ENCODE measurements at places on chromosomes 11 and 22.
A peak's percentile ranks its signal among the peaks of the same experiment; 100 is the strongest.

GRCh38 chr11:32890843-32891656, 1.6 kb upstream of the QSER1 start:
- DNase-seq, result no peak

DNA sequence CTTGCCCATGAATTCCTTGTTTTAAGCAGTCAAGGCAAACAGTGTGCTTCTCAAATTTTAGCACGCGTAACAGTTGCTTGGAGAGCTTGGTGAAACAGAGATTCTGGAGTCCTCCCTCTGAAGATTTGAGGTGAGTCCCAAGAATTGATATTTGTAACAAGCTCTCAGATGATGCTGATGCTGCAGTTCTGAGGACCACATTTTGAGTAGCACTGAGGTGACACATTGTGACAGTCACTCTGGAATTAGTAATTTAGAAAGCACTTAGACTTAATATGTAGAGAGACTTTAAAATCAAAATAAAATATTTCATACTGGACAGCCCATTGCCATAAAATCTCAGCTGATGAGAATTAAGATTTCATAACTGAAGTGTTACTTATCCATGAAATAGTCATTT, 38.5 kb downstream of the DNAJC24 start:
- no peak for DNase-seq

GRCh38 chr11:7840578-7840977, 43.8 kb upstream of the OR5P2 start:
- no peak for DNase-seq

- peak; percentile 34 for DNase-seq
These were observed 632 bp downstream of the AP5B1 start for GRCh38 chr11:65779919-65780769.
